HCT116 (cell line): ENCODE measurements at places on chromosomes 7 and 10. TPM values are rescaled to one million over a fixed set of nuclear protein-coding genes. Genes with fewer than 3 reads are reported as not detected.

ARHGEF35 gene
- total RNA-seq: 17.4 TPM

GRCh38 chr7:20595971-20596370 lies 19.5 kb upstream of the ABCB5 start:
- no peak for DNase-seq

DNA sequence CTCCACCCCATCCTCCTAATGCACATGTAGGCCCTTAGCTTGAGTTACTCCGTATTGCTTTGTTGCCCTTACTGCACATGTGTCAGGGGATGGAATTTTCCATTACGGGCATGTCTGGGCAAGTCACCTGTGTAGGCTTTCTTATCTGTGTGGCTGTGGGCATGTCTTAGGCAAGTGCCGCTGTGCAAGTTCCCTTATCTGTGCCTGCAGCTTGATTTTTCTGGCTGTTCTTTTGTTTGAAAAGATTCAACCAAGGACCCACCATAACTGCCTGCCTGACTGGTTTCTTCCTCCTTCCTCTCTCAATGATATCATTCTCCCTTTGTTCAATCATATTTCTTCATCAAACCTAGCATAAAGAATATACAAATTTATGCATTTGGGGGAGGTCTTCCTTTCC lies 88.5 kb downstream of the AKR1D1 start:
- DNase-seq: no peak

DNA sequence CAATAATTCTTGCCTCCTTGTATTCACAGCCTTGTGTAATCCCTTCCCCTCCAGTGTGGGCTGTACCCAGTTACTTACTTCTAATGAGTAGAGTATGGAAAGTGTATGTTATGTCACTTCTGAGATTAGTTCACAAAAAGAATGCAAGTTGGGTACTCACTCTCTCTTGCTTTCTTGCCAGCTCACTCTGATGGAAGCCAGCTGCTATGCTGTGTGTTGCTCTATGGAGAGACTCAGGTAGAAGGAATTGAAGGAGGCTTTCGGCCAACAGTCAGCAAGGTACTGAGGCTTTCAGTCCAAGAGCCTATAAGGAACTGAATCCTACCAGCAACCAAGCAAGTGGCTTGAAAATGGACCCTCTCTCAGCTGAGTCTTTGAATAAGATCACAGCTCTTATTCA lies 9.7 kb upstream of the BICC1 start:
- no peak for DNase-seq

GHRHR gene
- not detected for total RNA-seq

GRCh38 chr7:111424768-111425167 lies 137.5 kb downstream of the IMMP2L start:
- DNase-seq: no peak

DNA sequence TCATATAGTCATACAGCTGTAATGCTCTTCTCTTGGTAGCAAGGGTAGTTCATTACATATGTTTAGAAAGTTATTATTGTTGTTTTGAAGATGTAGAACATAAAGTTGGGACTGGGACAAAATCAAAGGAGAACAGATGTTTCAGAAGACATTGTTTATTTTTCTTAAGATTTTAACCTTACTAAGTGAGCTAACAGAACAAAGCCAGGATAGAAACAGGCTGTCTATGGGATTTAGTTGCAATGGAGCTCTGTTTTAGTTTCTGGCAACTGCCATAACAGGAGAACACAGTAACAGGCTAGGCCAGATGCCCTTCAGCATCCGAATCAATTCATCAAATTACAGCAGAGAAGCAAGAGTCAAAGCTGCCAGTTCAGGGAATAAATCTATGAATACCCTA lies 382.4 kb downstream of the ARL4A start:
- no peak for DNase-seq

GRCh38 chr7:35007768-35008167 lies 29.5 kb downstream of the DPY19L1 start:
- DNase-seq: no peak
